ENCODE measurements at places on chromosomes 7 and 10.

GRCh38 chr10:35498693-35499092 lies 106.4 kb upstream of the GJD4 start:
- no peak for DNase-seq

DNA sequence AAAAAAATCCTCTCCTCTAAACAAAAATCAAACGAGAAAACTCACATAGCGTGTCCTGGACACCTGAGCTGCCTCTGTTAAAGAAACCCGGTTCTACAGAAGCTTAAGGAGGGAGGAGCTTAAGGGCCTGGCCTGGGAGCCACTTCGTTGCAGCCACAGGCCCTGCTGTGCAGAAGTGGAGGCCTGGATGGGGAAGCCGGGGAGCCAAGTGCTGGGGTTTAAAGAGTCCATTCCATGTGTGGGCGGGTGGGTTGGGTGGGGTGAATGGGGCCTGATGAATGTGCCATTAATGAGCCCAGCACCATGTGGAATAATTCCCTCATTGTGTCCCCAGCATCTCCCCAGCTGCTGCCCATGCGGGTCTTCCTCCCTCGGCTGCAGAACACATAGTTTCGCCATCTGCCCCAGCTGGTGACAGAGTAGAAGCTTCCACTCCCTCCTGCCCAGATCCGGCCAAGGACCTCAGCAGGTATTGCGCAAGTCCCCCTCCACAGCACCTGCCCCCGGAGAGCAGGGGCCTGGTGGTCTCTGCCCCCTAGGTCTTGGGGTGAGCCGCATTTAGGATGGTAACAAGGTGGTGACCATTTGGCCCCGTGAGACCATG lies 127.8 kb upstream of the BTBD16 start:
- no peak for DNase-seq

- no peak for DNase-seq
Observed at GRCh38 chr7:40848541-40849221, 713.9 kb downstream of the SUGCT start.

DNA sequence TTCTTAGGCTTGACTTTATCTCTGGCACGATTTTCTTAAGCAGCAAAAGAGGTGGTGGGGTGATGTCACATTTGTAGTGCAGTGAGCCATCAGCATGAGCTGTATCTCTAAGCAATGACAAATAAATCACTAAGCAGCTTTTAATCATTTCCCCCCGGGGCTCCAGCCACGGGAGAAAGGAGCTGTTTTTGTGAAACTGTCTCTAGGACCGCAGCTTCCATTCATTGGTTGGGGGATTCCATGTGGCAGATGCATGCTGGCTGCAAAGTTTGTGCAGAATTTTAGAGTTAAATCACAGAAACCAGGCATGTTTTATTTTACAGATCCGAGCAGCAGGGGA lies 464 bp downstream of the KIAA1217 start:
- DNase-seq, result peak; percentile 26

GRCh38 chr10:77355844-77356243 lies 281.8 kb downstream of the KCNMA1 start:
- no peak for DNase-seq

GRCh38 chr7:105270117-105270516 lies 118.6 kb downstream of the SRPK2 start:
- DNase-seq, result no peak

DNA sequence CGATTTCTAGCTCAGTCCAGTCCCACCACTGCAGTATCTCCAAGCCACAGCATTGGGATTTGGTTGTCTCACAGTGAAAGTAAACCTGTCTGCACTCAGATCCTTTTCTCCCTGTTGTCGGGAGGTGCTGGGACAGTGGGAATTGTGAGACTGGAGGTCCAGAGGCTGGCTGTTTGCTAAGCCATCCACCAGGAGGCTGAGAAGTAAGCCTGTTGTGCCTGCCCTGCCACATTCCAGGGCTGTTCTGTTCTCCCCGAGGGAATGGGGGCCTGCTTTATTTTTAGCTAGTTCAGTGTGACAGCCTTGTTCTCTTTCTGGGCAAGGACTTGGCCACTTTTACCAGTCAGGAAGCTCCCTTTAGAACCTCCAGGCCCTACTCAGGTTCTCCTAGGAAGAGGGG lies 54.9 kb downstream of the HK1 start:
- DNase-seq, result no peak

DNA sequence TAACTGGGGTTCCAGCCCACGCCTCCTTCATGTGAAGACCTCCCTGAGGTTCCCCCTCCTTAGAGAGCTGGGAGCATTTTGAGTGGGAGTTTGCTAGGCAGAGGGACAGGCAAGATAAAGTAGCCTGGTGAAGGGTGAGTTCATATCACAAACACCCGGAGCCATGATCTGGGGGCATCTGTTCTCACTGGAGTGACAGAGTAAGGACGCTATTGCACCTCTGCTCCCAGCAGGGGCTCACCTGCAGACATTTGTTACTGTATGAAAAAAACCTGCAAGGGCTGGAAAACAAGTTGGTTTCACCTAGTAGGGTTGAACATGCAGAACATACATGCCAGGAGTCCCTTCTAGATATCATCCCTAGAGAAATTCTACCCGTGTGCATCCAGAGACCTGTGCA lies 88.4 kb downstream of the CARD11 start:
- DNase-seq, result no peak

DNA sequence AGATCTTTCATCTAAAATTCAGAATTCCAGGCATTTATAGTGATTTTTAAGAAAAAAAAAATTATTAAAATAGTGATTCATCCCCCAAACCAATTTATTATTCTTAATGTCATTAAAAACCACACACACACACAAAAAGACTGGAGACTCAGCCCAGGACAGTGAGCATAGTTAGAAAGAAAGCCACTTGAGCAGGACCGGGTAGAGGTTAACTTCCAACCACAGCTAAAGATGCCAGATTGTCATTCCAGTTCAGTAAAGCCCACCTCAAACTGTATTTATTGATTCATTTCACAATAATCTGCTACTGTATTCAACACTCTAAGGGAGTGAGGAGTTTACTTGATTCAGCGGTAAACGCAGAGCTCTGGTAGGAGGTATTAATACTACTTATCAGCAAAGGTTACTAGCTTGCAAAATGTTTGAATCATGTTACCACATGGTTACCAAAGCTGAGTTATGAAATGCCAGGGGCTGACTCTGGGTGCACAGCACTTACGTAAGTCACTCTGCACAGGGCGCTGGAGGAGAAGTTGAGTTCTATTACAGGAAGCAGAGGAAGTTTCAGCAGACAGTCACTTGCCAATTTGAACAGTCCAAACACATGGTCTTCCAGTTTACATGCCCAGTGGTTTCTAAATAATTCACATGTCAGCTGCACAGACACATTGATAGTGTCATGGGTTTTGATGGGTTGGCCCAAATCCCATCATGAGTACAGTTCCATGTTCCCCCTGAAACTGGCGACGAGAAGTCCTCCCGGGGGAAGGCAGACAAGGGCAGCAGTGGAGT lies 64.6 kb downstream of the KLF6 start:
- DNase-seq, result no peak

GRCh38 chr10:80474941-80475340 lies 20.8 kb downstream of the TSPAN14 start:
- DNase-seq, result no peak

DNA sequence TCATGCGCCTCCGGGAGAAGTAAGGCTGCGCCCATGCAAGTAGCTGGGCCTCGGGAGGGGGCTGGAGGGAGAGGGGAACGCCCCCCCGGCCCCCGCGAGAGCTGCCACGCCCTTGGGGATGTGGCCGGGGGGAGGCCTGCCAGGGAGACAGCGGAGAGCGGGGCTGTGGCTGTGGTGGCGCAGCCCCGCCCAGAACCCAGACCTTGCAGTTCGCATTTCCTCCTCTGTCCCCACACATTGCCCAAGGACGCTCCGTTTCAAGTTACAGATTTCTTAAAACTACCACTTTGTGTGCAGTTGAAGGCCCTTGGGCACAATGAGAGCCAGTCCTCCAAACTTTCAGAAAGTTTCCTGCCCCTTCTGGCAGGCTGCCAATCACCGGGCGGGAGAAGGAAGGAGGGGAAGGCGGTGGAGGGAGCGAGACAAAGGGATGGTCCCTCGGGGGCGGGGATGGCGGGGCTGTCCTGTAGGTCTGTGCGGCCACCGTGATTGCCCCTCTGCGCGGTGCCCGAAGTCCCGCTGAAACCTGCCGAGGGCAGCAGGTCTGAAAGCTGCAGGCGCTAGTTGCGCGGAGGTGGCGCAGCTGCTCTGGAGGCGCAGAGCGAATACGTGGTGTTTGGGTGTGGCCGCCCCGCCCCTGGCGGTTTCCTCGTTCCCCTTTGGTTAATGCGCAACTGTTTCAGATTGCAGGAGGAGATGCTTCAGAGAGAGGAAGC lies 2.1 kb downstream of the VIM start:
- DNase-seq, result peak; percentile 75
